Stimulated activated CD4-positive, alpha-beta T cell treated with anti-CD3 and anti-CD28 coated beads, TNF-alpha, amount 100 ng/mL, for 1 hour (primary cell): ENCODE measurements at places on chromosomes 6 and 20.

DNA sequence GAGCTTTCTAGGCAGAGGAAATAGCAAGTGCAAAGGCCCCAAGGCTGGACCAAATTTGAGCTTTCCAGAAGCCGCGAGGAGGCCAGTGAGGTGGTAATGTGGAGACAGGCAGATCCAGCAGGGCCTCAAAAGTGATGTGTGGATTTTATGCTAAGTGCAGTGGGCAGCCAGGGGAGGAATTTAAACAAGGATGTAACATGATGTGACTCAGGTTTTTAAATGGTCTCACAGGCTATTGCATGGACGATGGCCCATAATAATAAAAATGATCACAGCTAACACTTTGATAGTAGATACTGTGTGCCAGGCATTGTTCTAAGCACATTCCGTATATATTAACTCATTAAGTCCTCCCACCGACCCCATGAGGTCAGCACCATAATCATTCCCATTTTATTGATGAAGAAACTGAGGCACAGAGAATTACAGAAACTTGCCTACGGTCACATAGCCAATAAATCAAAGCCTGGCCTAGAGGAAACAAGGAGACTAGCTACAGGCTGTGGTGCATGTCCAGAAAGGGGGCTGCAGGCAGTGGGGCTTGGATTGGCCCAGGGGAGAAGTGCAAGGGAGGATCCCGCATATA, 18.0 kb upstream of the PREX1 start:
- DNase-seq = no peak

DNA sequence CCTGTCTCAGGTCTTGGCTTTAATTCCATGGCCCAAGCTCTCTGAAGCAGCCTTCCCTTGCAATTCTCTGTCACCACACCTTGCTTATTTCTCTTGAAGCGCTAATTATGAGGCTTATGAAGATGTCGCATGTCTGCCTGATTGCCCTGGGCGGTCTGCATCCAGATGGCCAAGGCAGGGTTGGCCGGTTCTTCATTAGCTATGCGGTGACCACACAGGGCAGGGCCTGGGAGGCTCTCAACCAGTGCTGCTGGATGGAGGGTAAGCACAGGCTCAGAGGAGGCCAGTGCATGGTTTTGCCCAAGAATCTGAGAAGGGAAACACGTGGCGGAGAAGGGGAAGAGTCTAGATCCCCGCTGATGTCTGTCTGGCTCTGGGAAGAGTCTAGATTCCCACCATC, 528.7 kb downstream of the CDH26 start:
- no peak for DNase-seq

DNA sequence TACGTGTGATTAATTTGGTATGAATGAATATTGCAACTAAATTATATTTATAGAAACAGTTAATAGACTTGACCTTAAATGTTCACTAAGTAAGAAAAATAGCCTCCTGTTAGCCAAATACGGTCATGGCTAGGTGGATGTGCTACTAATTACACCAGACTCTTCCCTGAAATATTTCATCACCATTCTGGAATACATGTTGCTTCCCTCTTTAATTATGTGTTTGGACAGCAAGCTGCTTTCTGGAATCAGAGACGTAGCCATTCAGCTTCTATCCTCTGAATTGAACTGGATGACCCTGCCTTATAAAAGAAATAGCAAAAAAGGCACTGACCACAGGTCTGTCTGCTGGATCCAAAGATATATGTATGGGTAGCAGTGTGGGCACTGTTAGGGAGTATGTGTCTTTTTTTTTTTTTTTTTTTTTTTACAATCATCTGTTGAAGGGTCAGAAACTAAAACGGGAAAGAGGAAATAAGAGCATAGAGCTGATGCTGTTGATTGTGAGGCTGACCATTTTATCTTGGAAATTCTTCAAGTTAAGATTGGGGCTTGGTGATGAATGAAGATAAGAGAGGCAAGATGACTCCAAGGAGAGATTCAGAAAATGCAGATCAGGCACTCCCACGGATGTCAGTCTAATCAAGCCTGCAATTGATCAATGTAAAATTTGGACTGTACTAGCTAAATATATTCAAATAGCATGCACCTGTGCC, 283.2 kb upstream of the HSF2 start:
- no peak for DNase-seq

DNA sequence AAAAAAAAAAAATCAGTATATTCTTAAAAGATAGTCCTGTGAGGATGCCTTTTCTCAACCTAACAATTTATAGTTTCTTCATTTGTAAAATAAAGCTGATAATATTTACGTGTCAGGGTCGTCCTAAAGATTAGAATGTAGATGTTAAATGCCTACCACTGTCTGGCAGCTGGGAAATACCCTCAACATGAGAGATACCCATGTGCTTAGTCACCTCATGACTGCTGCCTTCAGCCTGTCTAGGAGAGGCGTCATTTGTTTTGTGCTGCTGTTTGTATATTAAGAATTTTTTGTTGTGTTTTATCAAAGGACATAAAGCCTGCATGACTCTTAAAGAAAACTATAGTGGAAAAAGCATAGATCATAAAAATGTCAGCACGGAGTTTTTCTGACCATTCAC, 9.5 kb downstream of the FAM120B start:
- no peak for DNase-seq

GRCh38 chr6:150076196-150076893, 7.4 kb upstream of the ULBP3 start:
- no peak for DNase-seq

DNA sequence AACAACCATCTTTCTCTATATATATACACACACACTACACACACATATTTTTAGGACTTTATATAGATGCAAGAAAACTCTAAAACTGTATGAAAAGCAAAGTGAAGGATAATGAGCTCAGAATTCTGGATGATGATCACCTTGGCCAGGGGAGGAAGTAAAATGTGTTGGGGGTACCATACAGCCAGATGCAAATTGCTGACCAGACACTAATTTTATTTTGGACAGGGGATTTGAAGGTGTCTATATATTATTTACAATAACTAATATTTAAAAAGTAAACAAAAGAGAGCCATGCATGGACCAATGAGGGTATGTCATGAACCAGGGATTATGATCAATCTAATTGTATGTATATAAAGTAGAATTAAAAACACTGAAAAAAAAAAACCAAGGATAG, 19.8 kb upstream of the TBC1D22B start:
- no peak for DNase-seq

- no peak for DNase-seq
Observed at GRCh38 chr20:8720089-8720488, 348.8 kb upstream of the PLCB4 start.

GRCh38 chr6:134585517-134585873, 267.6 kb upstream of the SGK1 start:
- DNase-seq = no peak

GRCh38 chr20:33092361-33092760, 12.9 kb downstream of the BPIFB4 start:
- DNase-seq = no peak

- peak; percentile 56 for DNase-seq
Observed at GRCh38 chr20:48769069-48769983, 58.5 kb downstream of the PREX1 start.

DNA sequence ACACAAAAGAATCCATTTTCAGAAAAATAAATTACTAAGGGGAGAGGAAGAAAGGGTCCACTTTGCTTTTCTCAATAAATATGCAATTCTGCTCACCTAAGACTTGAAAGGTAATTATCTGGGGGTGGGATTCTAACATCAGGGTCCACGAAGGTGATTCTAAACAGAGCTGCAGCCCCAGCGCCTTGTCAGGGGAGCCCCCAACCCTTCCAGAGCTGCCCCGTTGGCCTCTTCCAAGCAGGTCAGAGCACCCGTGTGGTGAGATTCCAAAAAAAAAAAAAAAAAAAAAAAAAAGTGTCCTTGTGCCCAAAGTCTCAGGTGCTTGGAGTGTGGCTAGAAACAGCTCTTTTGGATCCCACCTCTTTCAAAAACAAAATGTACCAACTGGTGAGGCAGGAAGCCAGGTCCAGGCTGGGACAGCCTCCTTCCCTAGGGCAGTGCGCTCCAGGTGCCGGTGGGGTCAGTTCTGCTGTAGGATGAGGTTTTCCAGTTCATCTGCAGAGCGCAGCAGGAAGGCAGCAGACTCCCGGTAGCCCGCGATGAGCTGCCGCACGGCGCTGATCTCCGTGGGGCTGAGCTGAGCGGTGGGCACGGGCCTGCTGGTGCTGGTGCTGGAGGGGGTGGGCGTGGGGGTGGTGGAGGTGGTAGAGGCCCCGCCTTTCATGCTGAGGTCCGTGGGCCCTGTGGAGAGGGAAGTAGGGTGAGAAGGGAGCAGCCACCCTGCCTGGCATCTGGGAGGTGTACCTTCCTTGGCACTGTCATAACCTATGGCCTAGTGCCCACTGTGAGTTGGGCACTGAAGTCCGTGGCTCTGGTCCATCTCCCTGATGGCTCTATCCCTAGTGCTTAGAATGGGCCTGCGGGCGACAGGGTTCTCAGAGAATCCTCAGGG, 89.3 kb downstream of the ASXL1 start:
- DNase-seq = no peak

DNA sequence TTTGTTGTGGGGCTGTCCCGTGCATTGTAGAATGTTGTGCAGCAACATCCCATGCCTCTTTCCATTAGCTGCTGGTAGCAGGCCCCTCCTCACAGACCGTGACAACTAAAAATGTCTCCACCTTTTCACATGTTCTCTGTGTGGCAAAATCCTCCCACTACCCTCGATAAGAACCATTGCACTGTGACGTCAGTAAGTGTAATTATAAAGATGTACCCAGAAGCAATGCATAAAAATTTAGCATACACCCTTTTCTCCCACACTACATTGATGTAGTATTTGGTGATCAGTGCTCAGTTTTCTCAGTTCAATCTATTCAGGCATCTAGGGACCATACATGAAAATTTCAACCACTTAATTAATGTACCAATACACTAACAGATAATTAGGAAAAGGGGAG, 389.9 kb downstream of the DOK5 start:
- no peak for DNase-seq

DNA sequence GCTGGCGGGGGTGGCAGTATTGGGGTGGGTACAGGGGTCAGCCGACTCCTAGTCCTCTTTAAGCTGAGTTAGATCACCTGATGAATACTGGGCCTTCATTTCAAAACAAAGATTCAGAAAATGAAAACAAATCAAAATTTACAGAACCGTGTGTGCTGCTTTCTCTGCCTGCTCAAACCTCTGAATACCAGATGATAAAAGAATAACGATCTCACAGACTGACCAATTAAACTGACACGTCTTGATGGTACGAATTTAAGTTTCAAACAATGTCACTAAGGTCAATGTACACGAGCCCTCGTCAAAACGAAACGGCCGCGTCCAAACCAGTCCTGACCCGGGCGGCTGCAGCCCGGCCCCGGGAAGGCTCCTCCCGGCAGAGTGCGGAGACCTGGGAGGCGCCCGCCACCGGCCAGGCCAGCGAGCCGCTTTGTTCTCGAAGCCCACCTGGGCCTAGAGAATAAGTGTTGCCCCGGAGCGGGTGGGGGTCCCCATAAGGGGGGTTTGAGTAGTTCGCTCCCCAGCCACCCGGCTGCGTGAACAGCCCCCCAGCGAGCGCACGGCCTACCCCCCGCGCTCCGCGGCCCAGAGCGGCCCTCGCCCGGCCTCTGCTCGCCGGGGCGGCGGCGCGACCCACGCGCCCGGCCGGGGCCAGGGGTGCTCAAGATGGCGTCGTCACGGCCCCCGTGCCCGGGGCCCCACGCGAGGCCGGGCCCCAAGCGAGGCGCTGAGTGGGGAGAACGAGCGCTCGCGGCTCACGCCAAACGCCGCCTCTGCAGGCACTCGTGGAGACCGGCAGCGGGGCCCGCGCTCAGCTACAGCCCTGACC, 728 bp downstream of the PSMA7 start:
- no peak for DNase-seq
